H54 (cell line): ENCODE measurements at places on chromosomes 1 and 21.
A peak's percentile ranks its signal among the peaks of the same experiment; 100 is the strongest.

GRCh38 chr1:43651188-43651587 lies 1.2 kb downstream of the KDM4A start:
- no peak for DNase-seq

GRCh38 chr1:221725735-221726672 lies 15.9 kb downstream of the DUSP10 start:
- no peak for DNase-seq

DNA sequence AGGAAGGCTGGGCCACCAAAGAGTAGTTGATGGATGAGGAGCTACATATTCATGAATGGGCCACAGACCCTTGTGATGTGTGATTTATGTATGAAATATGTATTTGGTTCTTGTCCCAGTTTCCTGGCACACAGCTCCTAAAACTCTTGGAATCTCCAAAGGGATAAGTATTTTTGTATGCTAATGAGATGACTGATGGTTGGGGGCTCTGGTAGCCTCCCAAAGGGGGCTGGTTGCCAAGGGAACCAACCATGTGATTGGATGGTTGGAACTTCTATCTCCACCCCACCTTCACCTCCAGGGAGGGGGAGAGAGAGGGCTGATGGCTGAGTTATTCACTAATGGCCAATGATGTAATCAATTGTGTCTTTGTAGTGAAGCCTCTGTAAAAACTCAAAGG lies 77.1 kb downstream of the ZNF281 start:
- DNase-seq, result no peak

GRCh38 chr1:45385302-45385701 lies 45.1 kb upstream of the MUTYH start:
- no peak for DNase-seq

DNA sequence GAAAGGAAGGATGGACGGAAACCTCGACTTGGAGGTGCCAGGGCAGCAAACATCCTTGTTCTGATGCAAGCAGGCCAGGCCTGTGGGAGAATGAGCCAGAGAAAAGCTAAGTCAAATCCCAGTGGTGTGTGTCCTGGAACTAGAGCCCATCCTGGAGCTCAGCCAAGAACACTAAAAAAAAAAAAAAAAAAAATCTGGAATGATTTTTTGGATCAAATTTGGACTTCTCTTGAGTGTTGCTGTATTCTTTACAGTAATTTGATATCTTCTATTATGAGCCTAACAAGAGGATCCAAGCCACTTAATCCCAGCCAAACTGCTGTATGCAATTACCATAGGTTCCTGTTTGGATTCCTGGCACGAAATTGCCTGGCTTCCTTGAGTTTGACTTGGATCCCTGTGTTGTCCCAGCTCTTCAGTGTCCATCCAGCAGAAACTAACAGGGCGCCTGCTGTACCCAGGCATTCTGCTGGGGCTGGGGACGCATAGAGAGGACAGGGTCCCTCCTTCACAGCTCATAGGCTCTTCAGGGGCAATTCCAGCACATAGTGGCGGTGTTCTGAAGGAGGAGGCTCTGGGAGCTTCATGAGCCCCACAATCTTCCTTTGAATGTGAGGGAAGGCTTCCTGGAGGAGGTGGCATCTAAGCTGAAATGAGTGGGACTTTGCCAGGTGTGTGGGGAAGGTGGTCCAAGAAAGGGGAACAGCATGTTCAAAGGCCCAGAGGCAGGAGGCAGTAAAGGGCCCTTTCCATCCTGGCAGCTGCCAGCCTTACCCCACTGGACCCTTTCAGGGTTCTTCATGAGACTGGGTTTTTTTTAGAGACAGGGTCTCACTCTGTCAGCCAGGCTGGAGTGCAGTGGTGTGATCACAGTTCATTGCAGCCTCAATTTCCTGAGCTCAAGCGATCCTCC lies 24.7 kb downstream of the EPHX1 start:
- DNase-seq, result no peak

DNA sequence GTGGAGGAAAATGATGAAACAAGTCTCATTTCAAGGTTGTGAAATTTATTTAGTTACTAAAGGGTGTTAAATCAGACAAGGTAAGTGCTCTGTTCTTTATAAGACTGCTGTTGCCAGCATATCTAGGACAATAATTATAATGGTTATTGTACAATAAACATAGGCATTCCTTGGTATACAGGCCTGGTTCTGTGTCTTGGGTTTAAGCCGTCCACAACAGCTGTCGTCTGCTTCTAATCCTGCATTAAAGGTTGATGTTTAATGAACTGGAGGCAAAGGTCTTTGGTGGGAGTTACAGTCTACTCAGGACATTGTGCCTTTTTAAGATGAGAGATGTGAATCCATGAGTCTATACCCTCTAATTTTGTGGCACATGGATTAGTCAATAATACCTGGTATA lies 23.4 kb upstream of the FMO4 start:
- no peak for DNase-seq

- no peak for DNase-seq
These were observed 83.5 kb upstream of the AKT3 start for GRCh38 chr1:243933495-243933894.

GRCh38 chr1:226519716-226520598 lies 28.6 kb upstream of the STUM start:
- no peak for DNase-seq

- peak; percentile 54 for DNase-seq
These were observed 16.4 kb upstream of the RAB29 start for GRCh38 chr1:205791568-205792180.

GRCh38 chr1:90210633-90211491 lies 216.0 kb downstream of the ZNF326 start:
- no peak for DNase-seq

GRCh38 chr1:232524056-232524455 lies 105.9 kb downstream of the SIPA1L2 start:
- no peak for DNase-seq

DNA sequence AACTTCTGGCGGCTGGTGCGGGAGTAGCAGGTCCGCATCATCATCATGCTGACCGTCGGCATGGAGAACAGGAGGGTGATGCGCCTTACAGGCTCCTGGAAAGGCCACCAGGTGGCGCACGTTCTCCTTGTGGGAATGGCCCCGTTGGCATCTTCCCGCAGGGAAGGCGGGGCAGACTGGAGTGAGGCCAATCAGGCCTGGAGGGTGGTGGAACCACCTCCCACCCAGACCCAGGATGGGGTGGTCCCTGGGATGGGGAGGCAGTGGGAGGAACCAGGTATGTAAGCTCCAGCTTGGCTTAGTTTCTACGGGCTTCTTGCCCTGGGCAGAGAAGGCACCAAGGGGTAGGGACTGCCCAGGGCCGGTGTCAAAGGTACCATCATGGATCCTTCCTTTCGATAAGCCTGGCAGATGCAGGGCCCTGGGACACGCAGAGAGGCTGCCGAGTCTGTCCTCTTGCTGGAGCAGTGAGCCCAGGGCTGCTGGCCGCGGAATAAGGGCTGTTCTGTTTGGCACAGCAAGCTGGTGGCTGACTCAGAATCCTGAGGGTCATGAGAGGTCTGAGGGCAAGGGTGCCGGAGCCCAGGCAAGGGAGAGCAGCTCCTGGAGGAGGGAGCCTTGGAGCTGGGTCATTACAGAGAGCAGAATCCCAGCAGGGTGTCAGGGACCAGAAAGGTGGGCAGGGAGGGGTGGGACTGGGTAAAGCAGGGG lies 8.7 kb upstream of the LGR6 start:
- peak; percentile 80 for DNase-seq

DNA sequence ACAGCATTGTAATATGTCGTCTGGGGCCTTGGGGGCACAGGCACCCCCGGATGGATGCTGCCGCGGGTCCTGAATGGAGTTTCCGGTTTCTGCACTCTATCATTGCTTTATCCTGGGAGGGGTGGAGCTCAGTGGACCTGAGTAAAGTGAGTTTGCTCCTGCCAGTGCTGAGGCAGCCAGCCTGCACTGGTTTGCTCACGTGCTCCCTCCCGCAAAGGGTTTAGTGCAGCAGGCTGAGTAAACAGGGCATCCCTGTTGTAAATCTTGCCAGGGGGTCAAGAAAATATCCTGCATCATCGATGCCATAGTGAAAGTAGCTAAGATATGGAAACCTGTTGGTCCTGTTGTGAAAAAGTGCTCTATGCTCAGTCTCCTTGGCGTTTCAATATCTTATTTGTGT lies 85.6 kb upstream of the BRINP3 start:
- DNase-seq, result no peak

- no peak for DNase-seq
These were observed 27.5 kb downstream of the SLC2A1 start for GRCh38 chr1:42931108-42931539.

DNA sequence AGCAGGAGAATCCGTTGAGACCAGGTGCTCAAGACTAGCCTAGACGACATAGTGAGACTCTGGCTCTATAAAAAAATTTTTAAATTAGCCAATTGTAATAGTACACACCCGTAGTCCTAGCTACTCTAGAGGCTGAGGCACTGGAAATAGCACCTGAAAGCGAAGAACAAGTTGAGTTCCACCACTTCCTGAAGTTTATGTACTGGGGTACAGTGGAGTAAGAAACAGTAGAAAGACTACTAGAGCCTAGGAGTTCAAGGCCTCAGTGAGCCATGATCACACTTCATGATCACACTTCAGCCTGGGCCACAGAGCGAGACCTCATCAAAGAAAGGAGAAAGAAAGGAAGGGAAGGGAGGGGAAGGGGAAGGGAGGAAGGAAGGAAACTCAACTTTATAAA lies 19.8 kb downstream of the RSBN1 start:
- no peak for DNase-seq

DNA sequence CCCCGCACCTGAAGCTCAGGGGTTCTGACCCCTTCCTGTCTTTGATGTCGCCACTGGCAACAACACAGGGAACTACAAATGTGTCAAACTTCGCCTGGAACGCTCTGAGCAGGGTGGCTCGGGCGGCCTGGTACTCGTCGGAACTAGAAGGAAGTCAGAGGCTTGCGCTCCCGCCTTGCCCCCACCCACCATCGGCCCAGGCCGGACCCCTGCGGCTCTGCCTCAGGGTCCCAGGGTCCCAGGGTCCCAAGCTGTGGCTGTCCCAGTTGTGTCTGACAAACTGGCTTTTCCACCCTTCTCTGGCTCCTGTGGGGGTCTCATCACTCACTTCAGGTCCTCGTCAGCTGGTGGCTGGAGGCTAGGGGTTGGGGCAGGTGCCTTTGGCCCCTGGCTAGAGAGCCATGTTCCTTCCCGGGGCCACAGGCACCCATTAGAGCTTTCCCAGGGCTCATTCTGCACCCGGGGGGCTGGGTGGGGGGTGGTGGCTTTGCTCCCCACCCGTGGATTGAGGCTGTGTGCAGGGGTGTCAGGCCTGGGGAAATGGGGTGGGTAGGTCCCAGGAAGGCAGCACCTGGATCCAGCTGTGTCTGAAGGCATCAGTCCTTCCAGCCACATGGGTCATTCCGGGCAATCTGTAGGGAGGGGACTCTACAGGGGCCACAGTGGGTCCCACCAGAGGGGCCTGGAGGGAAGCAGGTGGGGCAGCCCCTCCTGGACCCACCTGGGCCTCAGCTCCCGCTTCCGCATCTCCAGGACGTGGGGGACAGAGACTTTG lies 8.0 kb upstream of the TMEM52 start:
- no peak for DNase-seq

DNA sequence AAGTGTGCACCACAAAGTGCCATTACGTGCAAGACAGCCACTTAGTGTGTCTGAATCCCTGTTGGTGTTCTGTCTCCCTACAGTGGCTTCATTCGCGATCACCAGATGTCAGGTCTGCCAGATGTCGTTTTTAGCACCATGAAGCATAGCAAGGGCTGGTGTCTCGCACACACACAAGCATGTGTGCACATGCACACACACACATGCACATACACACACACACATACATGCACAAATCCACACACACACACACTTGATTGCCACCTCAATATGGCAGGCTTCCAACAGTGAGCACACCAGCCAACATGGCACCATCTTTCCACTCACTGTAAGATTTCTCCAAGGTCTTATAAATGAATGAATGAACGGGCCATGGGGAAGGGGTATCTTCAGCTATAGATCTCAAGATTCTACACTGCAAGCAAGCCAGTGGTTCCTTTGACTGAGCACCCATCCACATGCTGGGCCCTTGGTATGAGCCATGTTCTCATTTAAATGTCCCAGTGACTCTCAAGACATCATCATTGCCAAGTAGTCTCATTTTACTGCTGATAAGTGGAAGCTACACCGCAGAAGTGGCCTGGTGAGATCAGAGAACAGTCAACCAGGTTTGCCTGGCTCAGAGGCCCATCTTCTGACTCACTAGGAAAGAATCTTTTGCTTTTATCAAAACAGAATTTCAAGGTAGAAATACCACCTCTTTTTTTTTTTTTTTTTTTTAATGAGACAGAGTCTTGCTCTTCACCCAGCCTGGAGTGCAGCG lies 84.9 kb downstream of the SIM2 start:
- DNase-seq, result peak; percentile 86

DNA sequence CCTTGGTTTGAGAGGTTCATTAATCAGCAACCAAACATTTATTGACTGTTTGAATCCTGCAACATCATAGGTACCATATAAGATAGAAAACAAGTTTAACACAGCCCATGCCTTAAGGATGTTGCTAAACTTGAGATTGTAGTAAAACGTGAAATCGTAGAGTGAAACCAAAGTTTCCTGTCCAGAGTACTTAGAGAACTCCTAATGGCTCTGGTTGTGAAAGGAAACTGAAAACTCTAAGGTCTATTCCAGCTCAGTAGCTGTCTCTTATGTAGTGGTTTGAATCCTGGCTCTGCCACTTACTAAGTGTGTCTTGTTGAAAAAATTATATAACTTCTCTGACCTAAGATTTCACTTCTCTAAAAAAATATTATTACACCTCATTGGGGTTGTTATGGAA lies 310.9 kb downstream of the NTNG1 start:
- DNase-seq, result no peak

- no peak for DNase-seq
These were observed 206.4 kb upstream of the RAB4A start for GRCh38 chr1:229064320-229065168.

DNA sequence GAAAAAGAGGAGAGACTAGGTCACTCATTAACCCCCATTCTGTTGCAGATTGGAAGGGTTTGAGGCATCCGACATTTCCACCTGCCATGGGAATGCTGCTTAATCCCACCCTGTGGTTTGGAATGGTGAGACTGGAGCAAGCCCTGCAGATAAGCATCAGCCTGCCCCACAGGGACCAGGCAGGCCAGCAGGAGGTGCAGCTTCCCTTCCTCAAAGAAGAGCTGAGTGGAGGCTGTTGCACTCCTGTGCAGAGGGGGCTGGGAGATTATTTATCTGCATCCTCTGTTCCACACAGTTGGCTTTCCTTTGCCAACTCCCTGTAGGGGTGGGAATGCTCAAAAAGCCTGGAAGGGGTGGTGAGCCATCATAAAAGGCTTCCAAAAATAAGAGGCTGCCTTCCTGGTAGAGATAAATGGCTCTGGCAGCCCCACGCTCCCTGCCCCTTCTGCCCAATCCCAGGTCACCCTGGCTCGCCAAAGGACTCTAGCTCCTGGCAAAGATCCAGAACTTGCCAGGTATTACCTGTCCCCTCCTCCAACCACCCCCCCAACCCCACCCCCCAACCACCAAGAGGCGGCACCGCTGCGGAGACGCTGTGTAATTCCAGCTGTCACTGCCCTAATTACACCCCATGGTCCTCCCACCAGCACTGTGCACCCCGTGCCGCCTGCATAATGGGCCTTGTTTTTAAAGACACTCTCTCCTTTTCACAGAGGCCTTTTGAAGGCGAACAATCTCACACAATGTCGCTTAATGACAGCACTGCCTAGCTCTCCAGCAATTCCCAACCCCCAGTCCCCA lies 83.0 kb upstream of the ZC3H12A start:
- DNase-seq, result no peak

- no peak for DNase-seq
These were observed 27.2 kb downstream of the RHEX start for GRCh38 chr1:206080026-206080820.

- DNase-seq, result no peak
These were observed 149.1 kb downstream of the ZNF281 start for GRCh38 chr1:200260597-200261335.
